ENCODE measurements at places on chromosomes 6 and 20.

- no peaks in the 10 kb centered on the region for H3K36me3 ChIP-seq
- no peak overlapping the region for H3K27ac ChIP-seq
- H3K27me3 ChIP-seq = no peaks in the 10 kb centered on the region
- H3K4me1 ChIP-seq = no peaks in the 10 kb centered on the region
These were observed 81.6 kb upstream of the PREP start for GRCh38 chr6:105484238-105485161.

DNA sequence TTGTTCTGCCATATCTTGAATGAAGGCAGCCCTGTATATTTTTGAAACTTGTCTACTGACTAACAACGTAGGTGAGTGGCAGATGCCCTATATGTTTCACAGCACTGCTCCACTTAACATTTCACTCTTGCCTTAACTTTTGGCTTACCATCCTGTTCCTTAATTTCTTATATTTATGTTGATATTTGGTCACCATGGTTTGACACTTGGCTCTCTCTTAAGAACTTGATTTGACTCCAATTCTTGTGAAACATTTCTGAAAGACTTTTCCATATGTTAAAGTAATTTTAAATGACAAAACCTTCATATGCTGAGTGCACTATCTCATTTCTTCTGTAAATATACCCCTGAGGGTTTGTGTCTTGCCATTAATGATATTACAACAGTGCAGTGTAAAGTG is 434.3 kb upstream of the IMPG1 start:
- H3K27ac ChIP-seq = no peak overlapping the region
- no peak overlapping the region for H3K4me3 ChIP-seq
- no peak for DNase-seq
- H3K4me1 ChIP-seq = no peaks in the 10 kb centered on the region
- H3K36me3 ChIP-seq = no peaks in the 10 kb centered on the region

DNA sequence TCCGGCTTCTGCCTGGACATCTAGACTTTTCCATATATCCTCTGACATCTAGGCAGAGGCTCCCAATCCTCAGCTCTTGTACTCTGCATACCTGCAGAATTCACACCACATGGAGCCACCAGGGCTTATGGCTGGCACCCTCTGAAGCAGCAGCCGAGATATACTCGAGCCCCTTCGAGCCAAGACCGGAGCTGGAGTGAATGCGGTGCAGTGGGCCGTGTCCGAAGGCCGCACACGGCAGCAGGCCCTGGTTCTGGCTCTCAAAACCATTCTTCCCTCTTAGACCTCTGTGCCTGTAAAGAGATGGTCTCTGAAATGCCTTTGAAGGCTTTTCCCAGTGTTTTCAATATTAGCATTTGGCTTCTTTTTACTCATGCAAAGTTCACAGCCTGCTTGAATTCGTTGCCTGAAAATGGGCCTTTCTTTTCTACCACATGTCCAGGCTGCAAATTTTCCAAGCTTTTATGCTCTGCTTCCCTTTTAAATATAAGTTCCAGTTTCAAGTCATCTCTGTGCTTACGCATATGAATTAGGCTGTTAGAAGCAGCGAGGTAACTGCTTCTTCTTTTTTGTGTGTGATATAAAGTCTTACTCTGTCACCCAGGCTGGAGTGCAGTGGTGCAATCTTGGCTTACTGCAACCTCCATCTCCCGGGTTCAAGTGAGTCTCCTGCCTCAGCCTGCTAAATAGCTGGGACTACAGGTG is 3.8 kb upstream of the SIRPB1 start:
- no peak overlapping the region for H3K27ac ChIP-seq
- H3K4me1 ChIP-seq = peaks cover 55% of the 10 kb centered on the region
- no peaks in the 10 kb centered on the region for H3K36me3 ChIP-seq

DNA sequence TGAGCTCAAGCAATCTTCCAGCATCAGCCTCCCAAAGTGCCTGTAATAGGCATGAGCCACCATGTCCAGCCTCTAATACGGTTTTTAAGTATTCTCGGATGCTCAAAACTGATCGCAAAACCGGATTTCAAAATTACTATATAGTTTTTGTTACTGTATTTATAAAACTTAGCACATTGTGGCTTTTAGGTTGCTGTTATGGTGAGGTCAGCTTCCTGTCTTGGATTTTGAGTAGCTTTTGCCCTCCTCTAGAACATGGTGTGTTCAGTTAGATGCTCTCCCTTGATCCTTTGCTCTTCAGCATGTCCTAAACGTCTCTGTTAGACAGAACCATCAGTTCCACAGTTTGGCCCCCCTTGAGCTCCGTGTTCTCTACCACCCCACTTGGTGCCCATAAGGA is 96.2 kb downstream of the RPP40 start:
- peaks cover 25% of the 10 kb centered on the region for H3K4me1 ChIP-seq
- peaks cover 5% of the 10 kb centered on the region for H3K36me3 ChIP-seq
- DNase-seq = no peak
- no peak overlapping the region for H3K4me3 ChIP-seq
- H3K27ac ChIP-seq = no peak overlapping the region
- H3K27me3 ChIP-seq = no peaks in the 10 kb centered on the region

- no peaks in the 10 kb centered on the region for H3K36me3 ChIP-seq
- H3K4me3 ChIP-seq = no peak overlapping the region
- peaks cover 3% of the 10 kb centered on the region for H3K27me3 ChIP-seq
- no peak for DNase-seq
These were observed 129.5 kb upstream of the SSTR4 start for GRCh38 chr20:22905658-22906057.

- no peaks in the 10 kb centered on the region for H3K4me1 ChIP-seq
- peaks cover 18% of the 10 kb centered on the region for H3K36me3 ChIP-seq
- no peak overlapping the region for H3K27ac ChIP-seq
- no peak for DNase-seq
- no peak overlapping the region for H3K4me3 ChIP-seq
These were observed 10.7 kb downstream of the MAPRE1 start for GRCh38 chr20:32830437-32830836.

All from B cell (primary cell).